ENCODE measurements at places on chromosomes 7 and 10.

DNA sequence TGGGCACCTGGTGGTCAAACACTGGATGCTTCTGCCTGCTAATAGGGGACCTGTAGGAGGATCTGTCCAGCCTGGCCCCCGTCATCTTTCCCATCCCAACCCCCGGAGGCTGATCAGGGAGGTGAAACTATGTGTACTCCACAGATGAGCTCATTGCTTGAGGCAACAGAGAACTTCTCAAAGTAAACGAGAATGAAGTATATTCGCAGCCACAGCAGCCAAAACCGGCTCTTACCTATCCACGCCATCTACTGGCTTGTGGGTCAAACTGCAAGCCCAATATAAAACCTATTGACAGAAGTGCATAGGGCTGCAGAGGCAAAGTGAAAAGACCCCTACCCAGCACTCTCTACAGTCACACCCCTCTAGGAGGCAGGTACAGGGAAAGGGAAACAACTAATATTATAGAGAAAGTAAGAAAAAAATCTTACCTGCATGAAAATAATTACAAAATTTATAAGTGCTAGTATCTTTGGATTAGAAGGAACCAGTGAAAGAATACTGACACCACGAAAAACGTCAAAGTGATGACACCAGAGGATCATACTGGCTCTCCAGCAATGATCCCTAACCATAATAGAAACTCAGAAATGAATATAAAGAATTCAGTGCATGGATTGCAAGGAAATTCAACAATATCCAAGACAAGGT is 973.5 kb downstream of the ANKRD7 start:
- no peak for DNase-seq

GRCh38 chr10:24444337-24444736 is 235.4 kb downstream of the KIAA1217 start:
- DNase-seq: no peak

DNA sequence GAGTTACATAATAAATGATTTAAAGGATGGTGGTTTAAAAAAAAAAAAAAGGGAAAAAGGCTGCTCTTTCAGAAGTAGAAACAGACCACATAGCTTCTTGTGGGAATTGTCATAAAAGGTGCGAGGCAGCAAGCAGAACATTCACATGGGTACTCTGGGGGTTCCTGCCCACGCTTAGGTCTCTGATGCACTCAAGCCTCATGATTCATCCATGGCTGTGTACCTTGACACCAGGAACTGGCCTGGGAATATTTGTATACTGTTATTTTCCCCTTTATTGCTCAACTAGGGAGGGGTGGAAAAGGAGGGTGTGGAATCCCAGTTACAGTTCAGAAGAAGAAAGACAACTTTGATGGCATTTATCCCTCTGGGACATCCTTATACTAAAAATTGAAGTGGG is 4.0 kb downstream of the PON2 start:
- DNase-seq: no peak

GRCh38 chr7:28517206-28517605 is 104.9 kb downstream of the CREB5 start:
- DNase-seq: no peak

DNA sequence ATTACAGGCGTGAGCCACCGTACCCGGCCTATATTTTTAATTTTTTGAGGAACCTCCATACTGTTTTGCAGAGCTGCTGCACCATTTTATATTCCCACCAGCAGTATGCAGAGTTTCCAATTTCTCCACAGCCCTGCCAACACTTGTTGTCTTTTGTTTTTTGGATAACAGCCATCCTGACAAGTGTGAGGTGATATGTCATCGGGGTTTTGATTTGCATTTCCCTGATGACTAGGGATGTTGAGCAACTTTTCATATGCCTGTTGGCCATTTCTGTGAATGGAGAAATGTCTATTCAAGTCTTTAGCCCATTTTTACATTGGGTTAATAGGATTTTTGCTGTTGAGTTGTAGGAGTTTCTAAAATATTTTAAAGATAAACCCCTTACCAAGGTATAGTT is 22.2 kb downstream of the ENTPD7 start:
- DNase-seq: no peak

DNA sequence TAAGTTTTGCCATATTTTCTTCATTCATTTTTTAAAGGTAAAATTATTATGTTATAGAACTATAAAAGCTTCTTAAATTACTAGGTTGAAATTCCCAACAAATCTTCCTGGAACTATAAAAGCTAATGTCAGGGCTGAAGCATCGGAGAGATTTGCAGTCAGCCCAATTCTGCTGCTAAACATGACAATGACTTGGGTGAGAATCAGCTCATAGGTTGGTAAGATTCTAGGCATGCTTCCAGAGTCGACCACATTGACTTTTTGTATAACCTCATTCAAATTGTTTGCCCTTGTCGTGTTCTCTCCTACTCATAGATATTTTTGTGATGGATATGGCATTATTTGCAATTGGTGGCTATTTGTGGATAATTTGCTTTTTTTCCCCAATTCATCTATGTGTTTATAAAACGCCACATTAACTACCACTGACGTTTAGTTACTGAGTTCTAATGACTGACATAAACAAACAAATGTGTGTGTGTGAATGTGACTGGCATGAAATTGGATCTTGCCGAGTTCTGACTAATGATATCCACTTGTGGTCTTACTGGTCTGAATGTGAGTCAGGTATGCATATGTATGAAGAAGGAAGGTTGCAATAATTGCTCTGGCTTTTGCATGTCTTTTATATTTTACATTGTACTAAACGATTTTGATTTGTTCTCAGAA is 579.8 kb downstream of the PARD3 start:
- DNase-seq: no peak

DNA sequence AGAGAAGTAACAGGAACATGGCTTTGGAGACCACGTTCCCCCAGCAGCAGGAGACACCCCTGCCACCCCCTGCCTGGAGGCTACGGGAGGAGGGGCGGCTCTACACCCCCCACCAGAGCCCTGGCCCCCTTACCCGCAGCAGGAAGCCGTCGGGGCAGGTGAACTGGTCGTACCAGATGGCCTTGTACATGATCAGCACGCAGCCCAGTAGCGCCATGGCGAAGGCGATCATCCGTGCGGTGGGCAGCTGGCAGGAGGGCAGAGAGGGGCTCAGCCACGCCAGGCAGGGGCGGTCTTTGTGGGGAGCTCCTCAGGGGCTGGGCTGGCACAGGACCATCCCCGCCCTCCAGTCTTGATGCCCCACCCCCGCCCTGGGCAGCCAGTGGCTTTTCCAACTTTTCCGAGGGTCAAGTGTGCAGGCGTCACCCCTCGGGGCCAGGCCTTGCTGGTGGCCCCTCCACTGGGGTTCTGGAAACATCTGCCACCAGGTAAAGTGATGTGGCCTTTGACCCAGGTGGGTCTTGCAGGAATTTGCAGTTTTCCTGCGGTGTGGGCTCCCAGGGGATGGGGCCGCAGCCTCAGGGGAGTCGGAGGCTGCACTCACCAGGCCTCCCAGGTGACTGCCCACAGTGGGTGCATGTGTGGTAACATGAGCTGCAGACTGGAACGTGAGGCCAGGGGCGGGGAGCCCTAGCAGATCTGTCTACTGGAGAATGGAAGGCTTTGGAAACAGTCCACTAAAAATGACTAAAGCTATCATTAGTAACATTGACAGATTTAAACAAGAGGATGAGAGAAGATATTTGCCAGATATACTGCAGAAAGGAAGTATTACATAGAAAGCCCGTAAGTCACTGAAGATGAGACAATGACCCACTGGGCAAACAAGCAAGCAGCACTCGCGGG is 9.7 kb downstream of the CALY start:
- DNase-seq: no peak

DNA sequence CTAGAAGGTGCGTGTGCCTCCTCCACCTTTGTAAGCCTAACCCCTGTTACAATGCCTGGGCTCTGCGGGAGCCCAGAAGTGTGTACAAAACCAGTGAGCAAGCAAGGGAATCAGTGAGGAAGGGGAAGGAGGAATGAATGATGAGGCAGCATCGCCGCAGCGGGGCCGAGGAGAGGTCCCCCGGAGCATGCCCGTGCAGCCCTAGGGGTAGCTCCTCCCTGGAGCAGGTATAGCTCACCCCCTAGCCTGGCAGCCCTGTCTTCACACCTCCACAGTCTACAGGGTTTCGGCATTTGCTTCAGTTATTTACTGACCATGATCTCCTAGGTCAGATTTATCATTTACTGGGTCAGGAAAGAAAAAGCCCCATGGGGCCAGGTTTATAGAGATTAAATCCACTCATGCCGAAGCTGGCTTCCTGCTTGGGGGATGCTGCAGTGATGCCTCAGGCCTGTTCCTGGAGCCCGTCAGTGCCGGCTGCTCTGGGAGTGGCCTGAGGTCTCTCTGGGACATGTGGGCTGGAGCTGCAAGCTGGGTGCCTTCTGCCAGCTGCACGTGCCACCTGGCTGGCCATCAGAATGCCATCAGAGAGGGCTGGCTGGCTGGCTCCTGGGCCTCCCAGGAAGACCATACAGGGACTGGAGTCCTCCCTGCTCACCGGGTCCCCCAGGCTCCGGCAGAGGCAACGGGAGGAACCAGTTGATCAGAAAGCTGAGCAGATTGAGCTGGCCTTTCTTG is 138.9 kb downstream of the GRK5 start:
- DNase-seq: no peak

- no peak for DNase-seq
These were observed 48.7 kb upstream of the RHOBTB1 start for GRCh38 chr10:60992636-60993035.

GRCh38 chr10:63083904-63084689 is 49.0 kb upstream of the NRBF2 start:
- peak; percentile 29 for DNase-seq

DNA sequence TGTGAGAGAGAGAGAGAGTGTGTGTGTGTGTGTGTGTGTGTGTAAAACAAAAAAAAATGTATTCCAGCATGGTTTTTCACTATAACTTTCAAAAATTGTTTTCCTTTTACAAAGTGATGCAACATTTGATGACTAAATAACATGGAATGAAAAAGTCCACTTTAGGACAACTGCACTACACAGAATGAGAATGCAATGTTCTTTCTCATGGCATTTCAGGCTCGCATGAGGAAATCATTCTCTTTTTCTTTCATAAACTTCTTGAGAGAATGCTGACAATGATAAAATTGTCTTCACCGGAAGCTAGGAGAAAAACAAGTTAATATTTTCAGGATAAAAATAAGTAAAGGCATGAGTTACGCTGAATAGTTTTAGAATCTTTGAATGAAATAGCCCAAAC is 53.7 kb downstream of the SLC16A12 start:
- no peak for DNase-seq

- no peak for DNase-seq
These were observed 117.8 kb downstream of the THSD7A start for GRCh38 chr7:11714205-11714604.

GRCh38 chr10:24041034-24041433 is 167.9 kb upstream of the KIAA1217 start:
- no peak for DNase-seq

GRCh38 chr7:41887416-41887815 is 184.5 kb upstream of the INHBA start:
- DNase-seq: no peak

DNA sequence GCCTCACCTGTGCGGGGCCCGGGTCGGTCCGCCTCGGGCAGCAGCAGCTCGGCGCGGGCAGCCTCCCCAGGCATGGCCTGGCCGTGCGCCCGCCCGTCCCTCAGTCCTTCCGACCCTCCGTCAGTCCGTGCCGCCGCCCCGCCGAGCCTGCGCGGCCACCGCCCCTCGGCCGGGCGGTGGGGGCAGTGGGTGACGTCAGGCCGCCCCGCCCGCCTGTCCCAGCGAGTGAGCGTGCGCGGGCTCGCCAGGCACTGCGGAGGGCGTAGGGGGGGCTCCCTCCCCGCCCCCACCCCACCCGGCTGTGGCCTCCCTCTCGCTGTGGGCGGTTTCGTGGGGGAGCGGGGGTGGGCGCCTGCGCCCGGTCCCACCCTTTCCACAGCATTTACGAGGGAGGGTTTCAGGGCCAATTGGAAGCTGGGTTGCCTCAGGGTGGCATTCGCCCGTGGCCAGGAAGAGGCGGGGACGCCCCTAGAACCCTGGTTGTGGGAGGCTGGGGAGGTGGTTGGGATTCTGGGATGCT is at the start of gene NACAD:
Gene NACAD, minus strand, starts transcription at position 149 of the 520 bp plus-strand sequence. Its CDS starts 75 bp downstream, at position 74.
- no peak for DNase-seq

GRCh38 chr7:111678986-111679385 is 116.7 kb upstream of the IMMP2L start:
- no peak for DNase-seq

- no peak for DNase-seq
These were observed 14.7 kb upstream of the TMEM236 start for GRCh38 chr10:17737027-17737965.

GRCh38 chr7:114209968-114210367 is 204.6 kb upstream of the FOXP2 start:
- DNase-seq: no peak

DNA sequence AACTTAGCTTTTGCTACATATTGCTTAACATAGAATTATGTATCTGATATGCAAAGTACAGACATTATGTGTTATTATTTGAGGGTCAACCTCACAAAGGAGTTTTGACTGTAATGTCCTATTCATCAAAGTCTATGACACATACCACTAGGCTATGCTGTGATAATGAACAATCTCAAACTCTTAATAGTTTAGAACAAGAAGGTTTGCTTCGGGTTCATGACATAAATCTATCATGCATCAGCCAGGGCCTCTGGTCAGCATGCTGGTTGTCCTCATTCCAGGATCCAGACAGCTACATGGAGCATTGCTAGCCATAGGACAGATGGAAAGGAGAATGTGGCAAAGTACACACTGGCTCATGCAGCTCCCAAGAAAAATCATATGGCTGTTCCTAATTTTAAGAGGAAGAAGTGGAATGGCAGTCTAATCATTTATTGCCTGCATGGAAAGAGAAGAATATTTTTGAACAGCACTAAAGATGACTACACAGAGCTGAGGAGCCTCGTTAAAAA is 332.1 kb downstream of the GPR158 start:
- DNase-seq: no peak

- DNase-seq: no peak
These were observed 157.1 kb downstream of the PIP4K2A start for GRCh38 chr10:22557321-22557720.

DNA sequence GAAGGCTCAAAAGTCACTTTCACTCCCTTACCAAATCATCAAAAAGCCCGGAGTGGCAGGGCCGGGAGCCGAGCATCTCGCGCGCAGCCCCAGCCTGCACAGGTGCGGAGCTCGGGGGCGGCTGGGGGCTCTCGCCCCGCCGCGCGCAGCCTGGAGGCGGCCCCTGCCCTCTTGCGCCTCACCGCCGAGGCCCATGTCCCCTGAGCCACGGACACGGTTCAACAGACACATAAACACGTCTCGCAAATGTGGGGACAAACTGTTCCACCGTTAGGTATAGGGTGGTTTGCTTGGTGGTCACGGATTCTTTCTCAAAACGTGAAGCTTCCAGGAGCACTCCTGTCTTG is 700 bp downstream of the GSAP start:
- no peak for DNase-seq
